ENCODE measurements at places on chromosomes 13 and 19. TPM values are rescaled to one million over a fixed set of nuclear protein-coding genes. Genes with fewer than 3 reads are reported as not detected.

DNA sequence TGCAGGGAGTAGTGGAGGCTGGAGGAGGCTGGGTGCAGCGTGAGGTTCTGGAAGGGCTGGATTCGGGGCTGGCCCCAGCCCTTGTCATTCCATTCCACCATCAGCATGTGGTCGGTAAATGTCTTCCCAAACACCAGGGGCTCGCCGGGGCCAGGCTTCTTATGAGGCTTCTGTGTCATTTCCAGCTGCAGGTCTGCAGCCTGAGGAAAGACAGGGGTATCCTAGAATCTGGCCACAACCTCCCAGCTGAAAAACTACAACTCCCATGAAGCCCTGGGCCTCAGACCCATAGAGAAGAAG, 4.4 kb downstream of the BCAT2 start:
- DNase-seq = peak; percentile 58

GRCh38 chr13:67844574-67844973, 614.4 kb upstream of the PCDH9 start:
- no peak for DNase-seq

GRCh38 chr13:29418026-29418425, 177.5 kb downstream of the SLC7A1 start:
- DNase-seq = no peak

GRCh38 chr13:31947105-31947504, 84.5 kb upstream of the FRY start:
- DNase-seq = no peak

- DNase-seq = no peak
Observed at GRCh38 chr19:661427-662196, 1.4 kb downstream of the RNF126 start.

DNA sequence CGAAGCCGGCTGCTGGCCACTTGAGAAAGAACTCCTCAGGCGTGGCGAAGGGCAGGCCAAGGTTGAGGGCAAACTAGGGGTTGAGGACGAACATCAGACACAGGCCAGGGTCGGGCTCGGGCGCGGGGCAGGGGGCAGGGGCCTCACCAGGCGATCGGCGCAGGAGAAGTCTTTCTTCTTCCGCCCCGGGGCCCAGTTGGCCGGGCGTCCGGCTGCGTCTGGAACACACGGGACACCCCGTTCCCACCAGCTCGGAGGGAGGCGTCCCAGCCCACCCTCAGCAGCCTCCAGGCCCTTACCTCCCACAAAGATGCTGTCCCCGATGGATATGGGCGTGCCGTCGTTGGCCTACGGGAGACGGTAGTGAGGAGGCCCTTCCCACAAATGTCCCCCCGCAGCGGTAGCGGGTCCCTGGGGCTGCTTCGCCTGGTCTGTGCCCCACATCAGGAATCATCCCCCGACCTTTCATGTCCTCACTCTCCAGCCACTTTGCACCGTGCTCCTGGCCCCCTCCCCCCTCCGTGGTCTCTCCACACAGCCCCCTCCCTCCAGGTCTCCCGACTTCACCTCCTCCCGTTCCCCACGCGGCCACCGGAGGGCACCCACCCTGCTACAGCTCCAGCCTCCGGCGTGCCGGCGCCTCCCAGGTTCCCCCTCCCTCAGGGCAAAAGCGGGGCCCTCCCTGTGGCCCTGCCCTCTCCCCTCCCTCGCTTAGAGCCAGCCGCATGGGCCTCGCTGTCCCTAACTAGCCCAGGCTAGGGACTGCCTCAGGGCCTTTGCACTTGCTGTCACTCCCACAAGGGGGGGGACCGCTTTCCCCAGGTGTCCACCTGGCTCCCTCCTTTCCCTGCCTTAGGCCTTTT, 4.8 kb downstream of the PNKP start:
- DNase-seq = peak; percentile 80

DNA sequence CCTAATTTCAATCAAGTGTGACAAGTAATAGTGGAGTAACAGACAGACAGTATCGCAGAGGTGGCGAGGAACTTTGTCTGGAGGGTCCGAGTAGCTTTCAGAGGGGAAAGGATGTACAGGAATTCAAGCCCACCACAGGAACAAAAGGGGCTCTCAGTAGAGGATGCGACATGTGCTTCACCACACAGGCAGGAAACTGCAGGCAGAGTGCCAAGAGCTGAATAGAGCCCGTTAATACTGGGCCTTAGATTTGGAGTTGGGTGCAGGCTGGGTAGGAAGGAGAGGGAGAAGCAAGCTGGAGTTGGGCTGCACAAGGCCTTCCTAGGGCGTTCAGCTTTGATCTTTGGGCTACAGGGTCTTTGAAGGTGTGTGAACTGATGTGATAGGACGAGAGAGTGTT, 1.2 kb downstream of the CCDC70 start:
- no peak for DNase-seq

- no peak for DNase-seq
Observed at GRCh38 chr13:39148513-39148961, 110.3 kb downstream of the NHLRC3 start.

DNA sequence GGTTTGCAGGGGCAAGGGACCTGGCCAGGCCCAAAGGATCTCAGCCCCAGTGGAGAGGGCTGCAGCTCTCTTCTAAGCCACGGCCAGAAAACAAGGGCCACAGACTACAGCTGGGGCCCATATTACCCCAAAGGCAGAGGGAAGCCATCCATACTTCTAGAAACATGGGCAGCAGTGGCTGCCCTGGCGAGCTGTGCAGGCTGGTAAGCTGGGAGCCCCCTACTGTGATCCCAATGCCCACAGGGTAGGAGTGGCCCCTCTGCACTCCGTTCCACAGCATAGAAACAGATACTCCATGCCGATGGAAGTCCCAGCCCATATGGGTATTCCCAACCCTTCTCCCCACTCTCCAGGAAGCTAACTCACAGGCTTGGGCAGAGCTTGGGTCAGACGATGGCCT, 25.1 kb downstream of the VSTM2B start:
- DNase-seq = no peak

DNA sequence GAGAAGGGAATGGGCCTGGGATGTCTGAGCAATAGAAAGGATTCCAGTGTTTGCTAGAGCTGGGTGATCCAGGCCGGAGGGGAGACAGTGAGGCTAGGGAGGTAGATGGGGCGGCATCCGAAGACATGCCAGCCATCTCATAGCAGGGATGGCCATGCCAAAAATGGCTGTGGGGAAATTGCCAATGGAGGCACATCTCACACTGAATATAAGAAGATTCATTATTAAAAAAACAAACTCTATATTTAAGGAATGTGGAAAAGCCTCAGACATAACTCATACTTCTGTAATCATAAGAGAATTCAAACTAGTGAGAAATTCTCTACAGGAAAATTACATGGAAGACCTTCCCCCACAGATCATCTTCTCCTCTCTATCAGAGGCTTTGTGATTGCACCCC, 289.2 kb downstream of the FGF9 start:
- DNase-seq = no peak

DNA sequence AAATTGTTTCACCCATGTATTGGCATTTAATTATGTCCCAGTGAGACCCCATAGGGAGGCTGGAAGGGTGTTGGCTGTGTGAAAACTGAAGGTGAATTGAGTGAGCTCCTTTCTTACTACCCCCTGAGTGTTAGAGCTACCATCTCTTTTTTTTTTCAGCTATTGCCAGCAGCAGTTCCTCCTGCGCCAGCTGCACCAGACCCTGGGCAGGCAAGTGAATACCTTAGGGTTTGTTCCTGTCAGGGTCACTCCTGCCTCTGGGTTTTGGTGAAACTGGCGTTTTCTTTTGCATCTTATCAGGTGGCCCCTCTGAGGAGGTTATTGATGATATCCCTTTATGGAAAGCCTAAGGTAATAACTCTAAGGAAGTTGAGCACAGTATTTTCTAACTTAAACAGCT, 25.5 kb downstream of the CEACAM8 start:
- DNase-seq = no peak

DNA sequence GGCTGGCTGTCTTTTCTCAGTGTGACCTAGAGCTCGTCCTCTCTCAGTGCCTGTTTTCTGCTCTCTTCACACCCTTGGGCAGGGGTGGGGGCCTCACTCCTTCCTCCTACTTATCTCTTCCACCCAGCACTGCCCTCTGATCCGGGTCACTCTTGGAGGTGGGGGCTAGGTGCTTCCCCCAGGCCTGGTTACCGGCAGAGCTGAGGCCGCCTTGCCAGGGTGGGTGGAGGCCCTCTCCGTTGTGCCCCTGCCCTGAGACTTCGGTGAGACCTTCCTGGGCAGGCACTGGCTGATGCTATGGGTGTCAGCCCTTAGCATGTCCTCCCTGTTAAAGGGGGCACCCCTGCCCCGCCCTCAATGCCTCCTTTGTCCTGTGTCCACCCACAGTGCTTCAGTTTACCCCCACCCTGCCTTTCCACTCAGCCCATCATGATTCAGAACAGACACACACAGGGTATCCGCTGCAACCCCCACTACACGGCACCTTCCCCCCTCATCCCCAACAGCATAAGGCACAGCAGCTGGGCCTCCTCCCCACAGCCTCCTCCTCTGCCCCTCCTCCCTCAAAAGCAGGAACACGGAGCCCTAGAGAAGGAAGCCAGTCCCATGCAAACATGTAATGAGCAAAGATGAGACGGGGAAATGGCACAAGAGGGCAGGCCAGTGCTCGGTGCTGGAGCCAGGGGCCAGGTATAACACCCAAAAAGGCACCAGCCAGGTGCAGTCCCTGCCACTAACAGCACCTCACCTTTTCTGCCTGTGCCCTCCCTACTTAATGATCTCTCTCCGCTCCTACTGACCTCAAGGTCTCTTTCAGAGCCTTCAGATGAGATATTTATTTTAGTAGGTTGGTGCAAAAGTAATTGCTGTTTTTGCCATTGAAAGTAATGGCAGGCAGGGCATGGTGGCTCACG, 9.8 kb downstream of the ZGLP1 start:
- no peak for DNase-seq

Gene CEACAM3
- total RNA-seq = 8.6 TPM

Gene OR7G1
- total RNA-seq = not detected

Gene EPSTI1
- 21.1 TPM for total RNA-seq

Gene SERPINE3
- total RNA-seq = not detected

Gene ZIC5
- total RNA-seq = not detected

Gene SACS
- 11.5 TPM for total RNA-seq

Gene TEX101
- total RNA-seq = not detected

Gene GPX4
- 365 TPM for total RNA-seq

Gene C1QTNF9B
- 0.34 TPM for total RNA-seq

Gene SULT2A1
- total RNA-seq = not detected

Gene ZNF441
- 5.6 TPM for total RNA-seq

Gene PSPN
- total RNA-seq = 2.1 TPM

Data from left lung (tissue), 14 donors.